ENCODE measurements at places on chromosomes 1 and 21.

DNA sequence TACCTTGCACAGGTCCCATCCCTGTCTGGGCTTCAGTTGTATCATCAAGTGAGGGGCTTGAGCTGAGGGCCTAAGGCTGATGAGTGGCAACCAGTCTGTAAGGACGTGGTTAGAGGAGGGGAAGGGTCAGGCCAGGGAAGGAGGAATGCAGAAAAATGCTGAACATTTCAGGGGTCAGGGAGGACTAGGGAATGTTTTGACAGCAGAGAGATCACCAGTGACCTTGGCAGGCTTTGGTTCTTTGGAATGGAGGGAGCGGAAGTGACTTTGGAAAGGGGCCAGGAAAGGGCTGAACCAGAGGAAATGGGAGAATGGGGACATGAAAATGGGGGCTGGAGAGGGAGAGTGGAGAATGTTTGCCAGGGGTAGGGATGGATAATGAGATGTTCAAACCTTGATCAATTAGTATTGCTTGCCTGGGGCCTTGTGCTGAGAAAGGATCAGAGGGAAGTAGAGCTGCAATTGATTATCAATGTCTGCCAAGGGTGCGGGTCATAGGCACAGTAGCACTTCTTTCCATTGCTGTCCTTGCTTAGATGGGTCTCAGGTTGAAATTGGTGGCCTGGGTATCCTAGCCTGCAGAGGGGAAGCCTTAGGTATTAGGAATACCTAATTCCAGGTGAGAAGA, 7.4 kb downstream of the LDLRAP1 start:
- H3K4me1 ChIP-seq = peaks cover 26% of the 10 kb centered on the region
- no peak for DNase-seq
- H3K27me3 ChIP-seq = no peaks in the 10 kb centered on the region
- no peak overlapping the region for H3K4me3 ChIP-seq

DNA sequence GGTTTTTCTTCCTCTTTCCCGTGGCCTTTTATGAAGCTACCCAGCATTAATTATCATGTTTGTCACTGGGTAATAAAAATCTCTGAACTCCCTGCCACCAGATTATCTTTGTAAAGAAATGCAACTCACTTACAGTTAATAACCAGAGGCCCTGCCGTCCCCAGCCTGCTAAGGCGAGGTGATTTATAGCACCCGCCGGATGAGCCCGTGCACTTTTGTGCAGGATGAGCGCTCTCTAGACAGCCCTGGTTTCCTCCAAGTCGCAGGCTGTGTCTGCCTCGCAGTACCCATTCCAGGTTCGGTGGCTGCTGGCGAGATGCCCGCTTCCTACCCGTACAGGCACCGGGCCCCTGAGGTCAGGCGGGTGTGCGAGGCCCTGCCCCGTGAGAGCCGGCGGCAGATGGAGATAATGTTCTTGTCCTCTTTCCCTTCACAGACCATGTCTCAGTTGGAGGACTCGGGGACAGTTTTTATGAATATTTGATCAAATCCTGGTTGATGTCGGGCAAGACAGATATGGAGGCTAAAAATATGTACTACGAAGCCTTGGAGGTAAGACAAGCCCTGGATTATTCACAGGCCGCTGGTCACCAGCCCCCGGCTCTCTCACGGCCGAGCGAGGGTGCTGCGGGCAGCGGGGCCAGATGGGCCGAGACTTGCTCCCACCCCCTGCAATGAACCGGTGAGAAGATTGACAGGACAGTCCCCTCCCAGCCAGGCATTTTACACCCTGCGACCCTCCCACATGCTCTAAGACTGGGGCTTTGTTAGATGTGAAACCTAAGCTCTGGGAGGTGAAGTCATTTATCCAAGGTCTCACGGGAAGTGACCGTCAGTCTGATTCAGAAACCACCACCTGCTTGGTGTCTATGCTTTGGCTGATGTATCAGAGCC, 28.5 kb upstream of the SELENON start:
- no peaks in the 10 kb centered on the region for H3K36me3 ChIP-seq
- H3K27ac ChIP-seq = no peak overlapping the region
- DNase-seq = no peak
- H3K4me3 ChIP-seq = no peak overlapping the region

- H3K4me3 ChIP-seq = no peak overlapping the region
- peaks cover 5% of the 10 kb centered on the region for H3K27me3 ChIP-seq
- no peaks in the 10 kb centered on the region for H3K4me1 ChIP-seq
- no peak for DNase-seq
- H3K36me3 ChIP-seq = peaks cover under 1% of the 10 kb centered on the region
- no peak overlapping the region for H3K27ac ChIP-seq
Observed at GRCh38 chr1:65980237-65980636, 187.5 kb downstream of the PDE4B start.

DNA sequence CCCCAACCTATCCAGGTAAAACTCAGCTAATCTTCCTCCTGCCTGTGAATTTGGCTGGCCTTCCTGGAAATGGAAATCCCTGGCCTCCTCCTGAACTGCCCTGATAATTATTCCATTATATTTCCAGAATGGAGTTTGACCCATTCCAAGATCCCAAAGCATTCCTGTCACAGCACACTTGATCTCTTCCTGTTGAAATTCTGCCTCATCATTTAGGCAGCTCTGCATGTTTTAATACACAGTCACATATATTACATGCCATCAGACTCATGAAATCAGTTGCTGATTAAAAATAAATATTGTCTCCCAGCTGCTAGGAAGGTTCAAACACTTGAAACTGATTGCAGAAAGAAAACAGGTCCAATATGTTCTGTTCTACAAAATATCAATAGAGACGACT, 148.2 kb upstream of the PALMD start:
- no peaks in the 10 kb centered on the region for H3K4me1 ChIP-seq
- no peak for DNase-seq
- peaks cover 3% of the 10 kb centered on the region for H3K27me3 ChIP-seq
- no peak overlapping the region for H3K27ac ChIP-seq
- no peak overlapping the region for H3K4me3 ChIP-seq

DNA sequence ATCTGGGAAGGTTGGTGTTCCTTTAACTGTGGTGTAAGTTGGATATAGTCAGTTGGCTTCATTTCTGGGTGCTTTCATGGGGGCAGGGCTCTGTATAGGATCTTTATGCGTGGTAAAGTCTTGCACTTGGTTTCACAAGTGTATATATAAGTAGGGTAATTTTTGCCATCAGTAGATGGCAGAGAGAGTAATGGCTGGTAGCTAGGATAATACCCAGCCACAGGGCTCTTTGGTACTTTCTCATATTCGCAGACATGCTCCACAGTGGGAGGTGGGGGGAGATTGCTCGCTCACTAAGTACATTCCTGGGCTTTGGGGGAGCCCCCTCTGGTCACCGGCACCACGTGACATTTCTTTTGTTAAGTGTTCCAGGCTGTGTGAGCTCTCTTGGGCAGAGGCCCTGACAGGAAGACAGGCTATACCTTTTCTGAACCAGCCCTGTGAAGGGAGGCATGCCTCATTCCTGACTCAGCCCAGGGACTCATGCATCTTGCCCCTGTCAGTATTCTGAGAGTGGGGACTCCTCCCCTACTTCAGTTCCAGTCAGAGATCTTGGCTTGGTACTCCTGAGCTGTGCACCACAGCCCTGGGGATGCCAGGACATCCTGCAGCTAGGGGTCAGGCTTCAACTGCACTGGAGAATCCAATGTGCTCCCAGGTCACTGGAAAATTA, 37.6 kb downstream of the FCRL2 start:
- H3K27me3 ChIP-seq = no peaks in the 10 kb centered on the region
- no peak overlapping the region for H3K27ac ChIP-seq
- no peaks in the 10 kb centered on the region for H3K4me1 ChIP-seq
- no peak overlapping the region for H3K4me3 ChIP-seq

DNA sequence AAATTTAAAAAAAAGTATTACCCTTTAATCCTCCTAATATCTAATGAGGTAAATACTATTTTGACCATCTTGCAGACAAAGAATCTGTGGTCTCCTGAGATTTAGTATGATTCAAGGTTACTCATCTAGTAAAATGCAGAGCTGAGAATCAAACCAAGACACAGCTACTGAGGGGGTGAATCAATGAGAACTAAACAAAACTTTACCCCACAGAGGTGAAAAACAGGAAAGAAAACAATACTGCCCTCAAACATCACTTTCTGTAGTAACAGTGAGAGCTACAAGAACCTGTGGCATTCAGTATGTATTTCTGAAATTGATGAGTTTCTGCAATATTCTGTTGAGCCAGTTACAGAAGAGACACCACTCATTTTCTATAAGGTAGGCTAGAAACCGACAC, 85.1 kb downstream of the JAK1 start:
- peaks cover 3% of the 10 kb centered on the region for H3K36me3 ChIP-seq
- no peaks in the 10 kb centered on the region for H3K27me3 ChIP-seq
- H3K4me1 ChIP-seq = peaks cover 49% of the 10 kb centered on the region
- DNase-seq = peak; percentile 67
- peak overlapping the region; percentile 64 for H3K27ac ChIP-seq
- no peak overlapping the region for H3K4me3 ChIP-seq

GRCh38 chr1:227733751-227734545, 1.2 kb downstream of the JMJD4 start:
- peaks cover 3% of the 10 kb centered on the region for H3K27me3 ChIP-seq
- H3K4me1 ChIP-seq = peaks cover 26% of the 10 kb centered on the region
- no peak for DNase-seq
- no peaks in the 10 kb centered on the region for H3K36me3 ChIP-seq
- H3K4me3 ChIP-seq = peak overlapping the region; percentile 95
- peak overlapping the region; percentile 73 for H3K27ac ChIP-seq

DNA sequence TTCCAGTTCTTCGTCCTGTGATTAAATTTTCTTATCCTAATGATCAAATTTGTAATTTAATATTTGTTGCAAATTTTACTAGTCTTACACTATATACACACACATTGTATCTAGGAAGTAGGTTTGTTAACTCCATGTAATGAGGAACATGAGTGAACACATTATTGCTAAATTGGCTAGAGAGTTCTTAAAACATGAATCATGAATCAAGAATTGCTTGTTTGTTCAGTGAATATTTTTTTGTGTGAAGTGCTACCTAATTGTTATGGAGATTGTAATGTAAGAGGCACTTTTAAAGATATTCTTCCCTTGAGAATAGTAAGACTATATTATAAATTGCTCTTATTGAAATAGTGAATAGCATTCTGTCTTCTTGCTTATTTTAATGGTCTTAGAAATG, 4.6 kb downstream of the GPSM2 start:
- H3K4me1 ChIP-seq = peaks cover 46% of the 10 kb centered on the region
- H3K27ac ChIP-seq = peak overlapping the region; percentile 20
- no peak overlapping the region for H3K4me3 ChIP-seq
- H3K27me3 ChIP-seq = no peaks in the 10 kb centered on the region
- no peaks in the 10 kb centered on the region for H3K36me3 ChIP-seq

- H3K27me3 ChIP-seq = no peaks in the 10 kb centered on the region
- H3K27ac ChIP-seq = no peak overlapping the region
- peaks cover 8% of the 10 kb centered on the region for H3K4me1 ChIP-seq
Observed at GRCh38 chr1:39754906-39755504, 16.1 kb downstream of the OXCT2 start.

DNA sequence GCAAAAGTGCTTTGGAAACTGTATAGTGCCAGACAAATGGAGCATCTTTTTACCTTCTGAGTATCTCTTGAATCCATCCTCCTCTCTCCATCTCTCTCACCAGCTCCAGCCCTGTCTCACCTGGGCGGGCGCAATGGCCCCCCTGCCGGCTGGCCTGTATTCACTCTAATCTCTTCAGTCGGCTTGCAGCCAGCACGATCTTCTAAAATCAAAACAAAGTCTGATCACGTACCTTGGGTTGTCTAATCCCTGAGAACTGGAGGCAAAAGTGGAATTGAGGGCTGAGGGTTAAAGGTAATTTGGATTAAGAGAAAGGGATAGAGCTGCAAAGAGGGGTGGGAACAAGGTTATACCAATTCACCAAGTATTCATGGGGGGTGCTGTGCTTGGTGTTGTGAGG, 46.0 kb upstream of the LRRN2 start:
- H3K27ac ChIP-seq = no peak overlapping the region
- peaks cover 27% of the 10 kb centered on the region for H3K27me3 ChIP-seq
- peaks cover 2% of the 10 kb centered on the region for H3K4me1 ChIP-seq
- no peak overlapping the region for H3K4me3 ChIP-seq
- DNase-seq = no peak
- no peaks in the 10 kb centered on the region for H3K36me3 ChIP-seq

DNA sequence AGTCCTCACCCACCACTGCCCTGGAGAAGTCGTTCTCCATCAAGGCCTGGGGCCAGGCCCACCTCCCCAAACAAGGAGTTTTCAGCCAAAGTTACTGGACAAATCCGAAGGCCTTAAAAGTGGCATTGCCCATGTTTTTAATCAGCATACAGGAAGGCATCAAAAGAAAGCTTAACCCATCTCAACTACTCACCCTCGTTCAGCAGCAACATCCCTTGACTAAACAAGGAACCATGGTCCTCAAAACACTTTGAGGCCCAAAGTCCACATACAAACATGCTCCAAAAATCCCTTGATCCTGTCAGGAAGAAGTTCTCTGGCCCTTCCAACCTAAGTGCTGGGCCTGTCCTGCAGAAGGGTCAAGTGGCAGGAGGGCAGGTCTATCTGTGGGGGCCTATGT, 1.6 kb downstream of the CAPZB start:
- no peak for DNase-seq
- H3K27ac ChIP-seq = peak overlapping the region; percentile 88
- no peaks in the 10 kb centered on the region for H3K27me3 ChIP-seq
- peaks cover 74% of the 10 kb centered on the region for H3K4me1 ChIP-seq
- H3K36me3 ChIP-seq = peaks cover 21% of the 10 kb centered on the region
- peak overlapping the region; percentile 97 for H3K4me3 ChIP-seq

DNA sequence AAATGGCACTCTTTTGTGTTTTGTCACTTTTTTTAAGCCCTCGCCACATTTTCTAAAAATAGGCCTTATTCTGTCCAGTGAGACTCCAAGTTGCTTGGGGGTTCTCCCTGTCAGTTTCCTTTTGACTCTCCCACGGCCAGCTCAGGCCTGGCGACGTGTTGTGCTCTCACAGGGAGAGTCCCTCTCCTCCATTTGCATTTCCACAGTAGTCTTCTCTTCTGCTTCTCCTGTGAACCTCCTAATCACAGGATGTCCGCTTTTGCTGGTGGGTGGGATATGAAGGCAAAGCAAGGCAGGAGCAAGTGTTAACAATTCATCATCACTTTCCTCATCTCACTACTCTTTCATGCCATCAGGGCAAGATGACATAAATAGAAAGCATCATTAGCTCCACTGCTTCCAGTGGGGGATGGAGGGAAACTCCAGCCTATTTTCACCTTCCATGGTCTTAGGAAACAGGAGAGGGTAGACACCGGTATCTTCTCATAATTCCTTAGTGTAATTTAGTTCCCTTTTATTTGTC, 99.8 kb downstream of the INTS7 start:
- H3K4me3 ChIP-seq = no peak overlapping the region
- H3K27me3 ChIP-seq = 0 out of 2 replicates have a peak, but pooled peaks cover 4% of the 10 kb centered on the region
- no peak overlapping the region for H3K27ac ChIP-seq

GRCh38 chr1:39144924-39145323, 59.6 kb upstream of the MACF1 start:
- peaks cover 79% of the 10 kb centered on the region for H3K4me1 ChIP-seq
- H3K27me3 ChIP-seq = no peaks in the 10 kb centered on the region
- DNase-seq = no peak
- peaks cover 4% of the 10 kb centered on the region for H3K36me3 ChIP-seq
- peak overlapping the region; percentile 24 for H3K27ac ChIP-seq

DNA sequence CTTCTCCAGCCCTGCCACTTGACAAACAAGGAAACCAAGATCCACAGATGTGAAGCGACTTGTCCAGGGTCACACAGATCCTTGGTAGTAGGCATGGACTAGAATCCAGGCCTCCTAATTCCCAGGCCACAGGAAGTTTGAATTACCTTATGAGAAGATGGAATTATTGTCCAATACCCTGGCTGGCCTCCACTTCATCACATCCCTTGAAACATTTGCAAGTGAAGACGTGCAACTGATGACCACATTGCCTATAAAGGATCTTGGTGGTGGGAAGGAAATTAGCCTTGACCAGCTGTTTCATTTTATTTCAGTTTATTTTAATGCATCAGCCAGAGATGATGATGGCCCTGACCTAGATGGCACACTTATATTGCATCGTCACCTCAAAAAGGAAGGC, 165.8 kb upstream of the CAMK1G start:
- H3K36me3 ChIP-seq = no peaks in the 10 kb centered on the region
- no peak overlapping the region for H3K4me3 ChIP-seq
- DNase-seq = no peak
- no peaks in the 10 kb centered on the region for H3K27me3 ChIP-seq
